ENCODE measurements at places on chromosomes 12 and 14.

- no peak for DNase-seq
These were observed 33.9 kb upstream of the CDK17 start for GRCh38 chr12:96434107-96434506.

DNA sequence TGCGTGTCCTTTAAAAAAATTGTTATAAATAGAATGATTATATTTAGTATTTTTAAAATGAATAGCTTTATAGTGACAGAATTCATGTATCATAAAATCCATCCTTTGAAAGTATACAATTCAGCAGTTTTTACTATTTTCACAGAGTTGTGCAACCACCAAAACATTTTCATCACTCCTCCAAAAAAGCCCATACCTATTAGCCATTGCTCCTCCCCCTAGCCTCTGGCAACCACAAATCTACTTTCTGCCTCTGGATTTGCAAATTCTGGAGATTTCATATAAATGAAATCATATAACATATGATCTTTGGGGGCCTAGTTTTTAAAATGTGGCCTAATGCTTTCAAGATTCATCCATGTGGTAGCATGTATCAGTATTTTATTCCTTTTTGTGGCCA lies 117.9 kb upstream of the MED13L start:
- no peak for DNase-seq

GRCh38 chr12:101563212-101563611 lies 31.6 kb upstream of the MYBPC1 start:
- DNase-seq: no peak

- DNase-seq: no peak
These were observed 5.5 kb upstream of the CCDC197 start for GRCh38 chr14:93991649-93992048.

DNA sequence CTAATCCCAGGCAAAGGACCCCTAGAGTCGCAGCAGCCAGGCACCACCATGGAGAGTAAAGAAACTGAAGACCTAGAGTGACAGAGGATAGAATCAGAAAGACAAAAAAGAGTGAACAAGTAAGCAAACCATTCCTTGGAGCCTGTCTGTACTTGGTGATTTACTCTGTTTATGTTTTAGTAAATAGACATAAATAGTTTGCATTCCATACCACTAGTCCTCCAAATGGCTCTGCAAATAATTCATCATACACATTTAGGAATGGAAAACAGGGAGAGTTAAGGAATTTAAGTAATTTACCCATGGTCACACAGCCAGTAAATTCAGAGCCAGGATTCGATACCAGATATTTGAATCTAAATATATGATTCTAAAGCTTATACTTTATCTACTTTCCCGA lies 2.8 kb downstream of the OLR1 start:
- DNase-seq: no peak

DNA sequence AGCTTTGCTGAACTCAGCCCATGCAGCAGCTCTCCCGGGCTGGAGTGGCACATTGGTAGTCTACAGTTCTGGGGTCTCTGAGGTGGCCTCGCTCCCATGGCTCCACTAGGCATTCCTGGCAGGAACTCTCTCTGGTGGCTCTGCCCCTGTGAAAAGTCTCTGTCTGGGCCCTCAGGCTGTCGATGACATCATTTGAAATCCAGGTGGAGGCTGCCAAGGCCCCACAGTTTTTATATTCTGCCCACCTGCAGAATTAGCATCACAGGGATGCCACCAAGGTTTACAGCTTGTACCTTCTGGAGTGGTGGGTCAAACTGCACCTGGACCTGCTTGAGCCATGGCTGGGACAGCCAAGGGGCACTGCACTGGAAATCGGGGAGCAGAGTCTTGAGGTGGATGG lies 31.6 kb downstream of the KRT80 start:
- DNase-seq: no peak

DNA sequence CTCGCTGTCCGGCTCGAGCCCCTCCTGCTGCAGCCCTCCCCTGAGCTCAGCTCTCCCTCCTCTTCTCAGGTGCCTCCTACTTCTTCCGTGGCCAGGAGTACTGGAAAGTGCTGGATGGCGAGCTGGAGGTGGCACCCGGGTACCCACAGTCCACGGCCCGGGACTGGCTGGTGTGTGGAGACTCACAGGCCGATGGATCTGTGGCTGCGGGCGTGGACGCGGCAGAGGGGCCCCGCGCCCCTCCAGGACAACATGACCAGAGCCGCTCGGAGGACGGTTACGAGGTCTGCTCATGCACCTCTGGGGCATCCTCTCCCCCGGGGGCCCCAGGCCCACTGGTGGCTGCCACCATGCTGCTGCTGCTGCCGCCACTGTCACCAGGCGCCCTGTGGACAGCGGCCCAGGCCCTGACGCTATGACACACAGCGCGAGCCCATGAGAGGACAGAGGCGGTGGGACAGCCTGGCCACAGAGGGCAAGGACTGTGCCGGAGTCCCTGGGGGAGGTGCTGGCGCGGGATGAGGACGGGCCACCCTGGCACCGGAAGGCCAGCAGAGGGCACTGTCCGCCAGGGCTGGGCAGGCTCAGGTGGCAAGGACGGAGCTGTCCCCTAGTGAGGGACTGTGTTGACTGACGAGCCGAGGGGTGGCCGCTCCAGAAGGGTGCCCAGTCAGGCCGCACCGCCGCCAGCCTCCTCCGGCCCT lies 22.8 kb downstream of the MMP17 start:
- DNase-seq: peak; percentile 77

DNA sequence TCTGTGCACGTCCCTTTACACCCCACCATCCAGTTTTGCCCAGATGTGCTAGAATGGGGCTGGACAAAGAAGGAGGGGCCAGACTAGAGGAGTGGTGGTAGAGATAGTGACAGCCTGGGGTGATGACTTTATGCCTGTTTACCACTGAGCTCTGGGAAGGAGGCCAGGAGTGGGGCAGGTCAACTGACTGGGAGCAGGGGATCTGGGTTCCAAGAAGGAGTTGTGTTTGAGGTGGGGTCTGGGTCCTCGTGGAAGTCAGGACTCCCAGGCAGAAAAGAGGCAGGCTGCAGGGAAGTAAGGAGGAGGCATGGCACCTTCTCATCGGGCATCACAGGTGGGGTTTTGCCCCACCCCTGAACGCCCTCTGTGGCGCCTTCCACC lies 315 bp downstream of the LTB4R2 start:
- no peak for DNase-seq

- no peak for DNase-seq
These were observed 317.1 kb downstream of the ZFP36L1 start for GRCh38 chr14:68475802-68476201.

Measured in adrenal gland (tissue), 19 donors.